Keratinocyte (primary cell): ENCODE measurements at places on chromosomes 6 and 20.

- peaks cover 5% of the 10 kb centered on the region for H3K4me1 ChIP-seq
- peaks cover 6% of the 10 kb centered on the region for H3K27me3 ChIP-seq
- H3K36me3 ChIP-seq: no peaks in the 10 kb centered on the region
- no peak overlapping the region for H3K27ac ChIP-seq
- H3K4me3 ChIP-seq: no peak overlapping the region
Observed at GRCh38 chr6:30960907-30961673, 20.3 kb downstream of the MUCL3 start.

- no peak overlapping the region for H3K4me3 ChIP-seq
- no peak for DNase-seq
- no peaks in the 10 kb centered on the region for H3K36me3 ChIP-seq
- H3K4me1 ChIP-seq: peaks cover 9% of the 10 kb centered on the region
- H3K27me3 ChIP-seq: no peaks in the 10 kb centered on the region
- no peak overlapping the region for H3K27ac ChIP-seq
Observed at GRCh38 chr6:111805511-111806164, 67.6 kb downstream of the FYN start.

GRCh38 chr20:63101781-63102720 lies 95.3 kb upstream of the BHLHE23 start:
- peaks cover 7% of the 10 kb centered on the region for H3K27me3 ChIP-seq
- H3K36me3 ChIP-seq: no peaks in the 10 kb centered on the region
- no peak overlapping the region for H3K27ac ChIP-seq
- peak overlapping the region; percentile 82 for H3K4me3 ChIP-seq

DNA sequence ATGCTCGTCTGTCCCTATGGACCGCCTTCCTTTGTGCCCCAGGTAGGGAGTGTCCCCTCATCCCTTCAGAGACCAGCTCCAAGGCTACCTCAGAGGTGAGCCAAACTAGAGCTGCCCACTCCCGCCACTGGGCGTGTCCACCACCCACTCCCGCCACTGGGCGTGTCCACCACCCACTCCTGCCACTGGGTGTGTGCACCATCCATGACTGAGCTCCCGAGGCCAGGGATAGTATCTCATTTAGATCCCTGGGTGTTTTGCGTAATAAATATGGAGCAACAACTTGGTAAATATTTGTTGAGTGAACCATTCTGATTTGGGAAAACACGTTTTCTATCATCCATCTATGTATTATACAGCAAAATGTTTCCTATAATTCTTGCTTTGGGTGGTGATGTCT lies 68.8 kb downstream of the ZBTB2 start:
- DNase-seq: no peak
- H3K4me1 ChIP-seq: peaks cover 9% of the 10 kb centered on the region
- H3K27me3 ChIP-seq: no peaks in the 10 kb centered on the region
- H3K27ac ChIP-seq: no peak overlapping the region
- H3K4me3 ChIP-seq: no peak overlapping the region

DNA sequence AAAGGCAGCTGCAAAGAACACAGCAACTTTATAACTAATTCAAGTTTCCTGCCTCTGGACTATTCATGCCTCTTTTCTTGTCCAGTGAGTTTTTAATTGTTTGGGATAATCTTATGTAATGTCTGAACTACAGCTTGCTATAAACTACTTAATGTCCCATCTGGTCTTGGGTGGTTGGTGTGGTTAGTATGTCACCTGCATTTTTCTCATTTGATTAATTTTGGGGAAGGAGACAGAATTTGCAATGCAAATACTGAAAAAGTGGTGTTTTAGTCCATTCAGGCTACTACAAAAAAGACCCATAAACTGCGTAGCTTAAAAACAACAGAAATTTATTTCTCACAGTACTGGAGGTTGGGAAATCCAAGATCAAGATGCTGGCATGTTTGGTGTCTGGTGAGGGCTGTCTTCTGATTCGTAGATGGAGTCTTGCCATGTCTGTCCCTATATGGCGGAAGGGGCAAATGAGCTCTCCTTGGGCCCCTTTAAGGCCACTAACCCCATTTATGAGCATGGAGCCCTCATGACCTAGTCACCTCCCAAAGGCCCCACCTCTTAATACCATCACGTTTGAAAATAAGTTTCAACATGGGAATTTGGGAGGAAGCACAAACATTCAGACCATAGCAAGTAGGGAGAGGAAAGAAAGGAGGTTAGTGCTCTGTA lies 22.4 kb downstream of the RNF8 start:
- no peak overlapping the region for H3K4me3 ChIP-seq
- H3K27me3 ChIP-seq: no peaks in the 10 kb centered on the region
- no peak for DNase-seq
- peaks cover 13% of the 10 kb centered on the region for H3K36me3 ChIP-seq
- H3K27ac ChIP-seq: no peak overlapping the region

- DNase-seq: no peak
- no peaks in the 10 kb centered on the region for H3K36me3 ChIP-seq
- H3K27me3 ChIP-seq: no peaks in the 10 kb centered on the region
- H3K27ac ChIP-seq: no peak overlapping the region
- no peak overlapping the region for H3K4me3 ChIP-seq
- no peaks in the 10 kb centered on the region for H3K4me1 ChIP-seq
Observed at GRCh38 chr6:115058414-115059211, 715.8 kb upstream of the HS3ST5 start.

GRCh38 chr20:33475381-33476152 lies 14.3 kb upstream of the CBFA2T2 start:
- H3K36me3 ChIP-seq: no peaks in the 10 kb centered on the region
- H3K27ac ChIP-seq: no peak overlapping the region
- H3K27me3 ChIP-seq: no peaks in the 10 kb centered on the region
- DNase-seq: no peak

DNA sequence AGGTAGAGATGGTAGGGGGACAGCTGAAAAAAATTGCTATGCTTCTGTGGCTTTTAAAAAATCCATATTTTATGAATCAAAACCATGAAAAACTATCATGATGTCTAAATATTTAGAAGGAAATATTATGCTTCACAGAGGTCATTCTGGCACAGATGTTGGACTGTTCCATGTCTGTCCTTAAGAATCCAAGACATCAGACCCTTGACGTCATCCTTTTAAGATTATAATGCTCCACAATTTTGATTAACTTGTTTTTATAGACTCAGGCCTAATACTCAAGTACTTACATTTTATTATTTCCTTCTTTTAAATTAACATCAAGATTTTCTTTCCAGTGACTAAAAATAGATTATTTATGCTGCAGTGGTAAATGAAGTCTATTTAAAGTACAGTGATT lies 29.7 kb downstream of the FILIP1 start:
- no peaks in the 10 kb centered on the region for H3K36me3 ChIP-seq
- no peaks in the 10 kb centered on the region for H3K27me3 ChIP-seq
- no peak overlapping the region for H3K4me3 ChIP-seq
- no peak for DNase-seq
- H3K27ac ChIP-seq: no peak overlapping the region

DNA sequence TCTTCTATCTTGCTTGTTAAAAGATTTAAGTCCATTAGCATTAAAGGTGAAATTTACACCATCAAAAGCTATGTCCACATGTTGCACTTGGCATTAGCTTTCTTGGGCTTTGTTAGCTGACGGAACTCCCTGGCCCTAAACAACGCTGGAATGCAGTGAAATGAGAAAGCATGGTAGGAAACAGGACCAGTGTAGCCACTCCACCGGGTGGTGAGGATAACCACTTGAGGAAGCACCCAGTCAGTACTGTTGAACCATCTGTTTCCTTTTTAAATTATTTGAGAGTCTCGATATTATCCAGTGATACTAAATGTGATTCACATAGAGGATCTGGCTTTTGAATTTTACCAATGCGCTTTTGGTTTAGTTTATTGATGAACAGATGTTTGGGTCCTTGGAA lies 374.9 kb upstream of the NOX3 start:
- no peak overlapping the region for H3K27ac ChIP-seq
- no peak for DNase-seq
- no peak overlapping the region for H3K4me3 ChIP-seq
- no peaks in the 10 kb centered on the region for H3K36me3 ChIP-seq
- no peaks in the 10 kb centered on the region for H3K4me1 ChIP-seq

GRCh38 chr6:122789182-122790027 lies at the start of gene SMPDL3A:
Gene SMPDL3A, plus strand, starts transcription at chr6:122789258. Its CDS starts 89 bp downstream, at chr6:122789347.
- peak within 1 kb of the TSS; percentile 89 for H3K27ac ChIP-seq
- peak within 1 kb of the TSS; percentile 75 for H3K4me3 ChIP-seq
- H3K36me3 ChIP-seq: no peaks in the 10 kb centered on the region
- no peak for DNase-seq
- no peaks in the 10 kb centered on the region for H3K27me3 ChIP-seq

- peaks cover 11% of the 10 kb centered on the region for H3K4me1 ChIP-seq
- H3K27me3 ChIP-seq: no peaks in the 10 kb centered on the region
- H3K4me3 ChIP-seq: no peak overlapping the region
- H3K36me3 ChIP-seq: no peaks in the 10 kb centered on the region
- no peak overlapping the region for H3K27ac ChIP-seq
- DNase-seq: no peak
Observed at GRCh38 chr6:44653761-44654218, 266.3 kb downstream of the CDC5L start.

GRCh38 chr6:156250593-156250992 lies 526.6 kb upstream of the ARID1B start:
- no peak overlapping the region for H3K27ac ChIP-seq
- no peaks in the 10 kb centered on the region for H3K4me1 ChIP-seq
- H3K36me3 ChIP-seq: no peaks in the 10 kb centered on the region
- no peaks in the 10 kb centered on the region for H3K27me3 ChIP-seq
- no peak overlapping the region for H3K4me3 ChIP-seq
- DNase-seq: no peak

DNA sequence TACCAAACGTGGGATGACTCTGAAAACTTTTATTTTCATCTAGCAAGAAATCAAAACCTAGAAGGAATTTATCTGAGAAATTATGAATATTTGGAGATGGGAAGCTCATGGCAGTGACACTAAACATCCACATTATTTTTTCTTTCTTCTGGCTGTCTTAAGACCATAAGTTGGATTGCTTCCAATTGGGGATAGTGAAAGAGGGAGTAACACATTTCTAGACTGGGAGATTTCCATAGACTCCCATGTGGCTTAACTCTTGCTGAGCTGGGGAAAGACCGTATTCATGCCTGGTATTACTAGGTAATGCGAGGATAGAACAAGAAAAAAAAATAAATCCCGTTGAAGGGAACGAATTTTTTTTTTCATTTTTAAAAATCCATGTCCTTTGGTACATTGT lies 120.0 kb downstream of the UTRN start:
- H3K4me3 ChIP-seq: no peak overlapping the region
- no peaks in the 10 kb centered on the region for H3K36me3 ChIP-seq
- H3K4me1 ChIP-seq: no peaks in the 10 kb centered on the region

DNA sequence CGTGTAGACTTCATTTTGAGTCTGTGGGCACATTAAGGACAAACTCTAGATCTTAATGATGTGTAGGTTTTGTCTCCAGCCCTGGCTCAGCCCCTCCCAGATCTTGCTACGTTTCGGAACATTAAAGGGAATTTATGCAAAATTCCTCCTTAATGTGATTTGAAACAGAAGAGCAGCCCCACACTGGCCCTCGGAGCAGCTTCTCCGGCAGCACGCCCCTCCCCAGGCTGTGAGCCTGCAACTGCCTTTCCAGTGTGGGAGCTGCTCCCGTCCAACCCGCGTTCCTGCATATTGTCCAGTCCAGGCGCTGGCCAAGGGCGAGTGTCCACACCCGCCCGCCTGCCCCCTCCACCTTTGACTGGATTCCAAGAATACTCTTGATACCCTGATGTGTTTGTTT lies 257.2 kb downstream of the TAF4 start:
- no peak for DNase-seq
- H3K36me3 ChIP-seq: no peaks in the 10 kb centered on the region
- peaks cover 58% of the 10 kb centered on the region for H3K27me3 ChIP-seq
- no peak overlapping the region for H3K27ac ChIP-seq
- peaks cover 20% of the 10 kb centered on the region for H3K4me1 ChIP-seq

- no peaks in the 10 kb centered on the region for H3K27me3 ChIP-seq
- H3K4me1 ChIP-seq: peaks cover 5% of the 10 kb centered on the region
- no peak for DNase-seq
- H3K36me3 ChIP-seq: peaks cover 4% of the 10 kb centered on the region
- no peak overlapping the region for H3K27ac ChIP-seq
Observed at GRCh38 chr20:35042268-35042667, 50.3 kb downstream of the TRPC4AP start.

DNA sequence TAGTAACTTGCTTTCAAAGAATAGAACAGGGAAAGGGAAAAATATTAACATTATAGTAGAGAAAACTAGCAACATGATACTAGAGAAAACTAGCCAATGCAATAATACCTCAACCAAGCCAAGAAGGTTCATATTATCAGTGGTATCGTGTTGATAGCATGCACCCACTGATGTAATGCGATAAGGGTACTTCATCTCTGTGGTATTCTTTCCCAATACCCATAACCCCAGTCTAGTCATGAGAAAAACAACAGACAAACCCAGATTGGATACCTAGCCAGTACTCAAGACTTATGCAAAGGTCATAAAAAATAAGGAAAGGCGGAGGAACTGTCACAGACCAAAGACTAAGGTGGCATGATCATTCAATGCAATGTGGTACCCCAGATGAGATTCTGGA lies 21.0 kb downstream of the BLOC1S5 start:
- H3K36me3 ChIP-seq: no peaks in the 10 kb centered on the region
- no peak for DNase-seq
- H3K27me3 ChIP-seq: no peaks in the 10 kb centered on the region
- H3K27ac ChIP-seq: no peak overlapping the region

- DNase-seq: no peak
- H3K4me3 ChIP-seq: no peak overlapping the region
- H3K27me3 ChIP-seq: no peaks in the 10 kb centered on the region
- H3K36me3 ChIP-seq: no peaks in the 10 kb centered on the region
- no peak overlapping the region for H3K27ac ChIP-seq
Observed at GRCh38 chr6:11398451-11399326, 138.9 kb upstream of the TMEM170B start.

GRCh38 chr20:57717797-57718196 lies 8.0 kb upstream of the PMEPA1 start:
- H3K4me1 ChIP-seq: peaks cover 53% of the 10 kb centered on the region
- H3K4me3 ChIP-seq: no peak overlapping the region
- DNase-seq: no peak
- H3K27ac ChIP-seq: peak overlapping the region; percentile 57
- peaks cover 7% of the 10 kb centered on the region for H3K27me3 ChIP-seq

- H3K4me3 ChIP-seq: no peak overlapping the region
- H3K36me3 ChIP-seq: no peaks in the 10 kb centered on the region
- DNase-seq: no peak
- H3K27me3 ChIP-seq: no peaks in the 10 kb centered on the region
- no peak overlapping the region for H3K27ac ChIP-seq
Observed at GRCh38 chr20:29790510-29790909, 1467.0 kb upstream of the DEFB115 start.

DNA sequence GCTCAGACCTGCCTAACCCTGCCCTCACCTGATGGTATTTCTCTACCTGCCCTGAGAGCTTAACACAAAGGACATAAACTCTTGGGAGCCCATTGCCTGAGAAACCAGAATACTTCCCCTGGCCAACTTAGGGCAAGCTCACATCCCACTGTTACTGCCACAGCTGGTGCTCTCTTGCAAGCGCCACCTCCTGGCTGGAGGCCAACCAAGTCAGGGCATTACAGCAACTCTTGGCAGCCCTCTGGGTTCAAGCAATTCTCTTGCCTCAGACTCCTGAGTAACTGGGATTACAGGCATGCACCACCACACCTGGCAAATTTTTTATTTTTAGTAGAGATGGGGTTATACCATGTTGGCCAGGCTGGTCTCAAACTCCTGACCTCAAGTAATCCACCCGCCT lies 70.1 kb downstream of the HECA start:
- H3K36me3 ChIP-seq: no peaks in the 10 kb centered on the region
- no peak overlapping the region for H3K4me3 ChIP-seq
- no peak overlapping the region for H3K27ac ChIP-seq
- no peaks in the 10 kb centered on the region for H3K4me1 ChIP-seq
- H3K27me3 ChIP-seq: no peaks in the 10 kb centered on the region

GRCh38 chr6:166596776-166597507 lies 10.5 kb upstream of the RAMACL start:
- H3K4me1 ChIP-seq: no peaks in the 10 kb centered on the region
- no peak for DNase-seq
- H3K36me3 ChIP-seq: peaks cover 3% of the 10 kb centered on the region
- H3K27ac ChIP-seq: no peak overlapping the region
